Activated CD8-positive, alpha-beta memory T cell treated with anti-CD3 and anti-CD28 coated beads, Interleukin-2, amount 10 ng/mL, durations not matched to agents 7 days and 5 days (primary cell): ENCODE measurements at places on chromosomes 6 and 20.

DNA sequence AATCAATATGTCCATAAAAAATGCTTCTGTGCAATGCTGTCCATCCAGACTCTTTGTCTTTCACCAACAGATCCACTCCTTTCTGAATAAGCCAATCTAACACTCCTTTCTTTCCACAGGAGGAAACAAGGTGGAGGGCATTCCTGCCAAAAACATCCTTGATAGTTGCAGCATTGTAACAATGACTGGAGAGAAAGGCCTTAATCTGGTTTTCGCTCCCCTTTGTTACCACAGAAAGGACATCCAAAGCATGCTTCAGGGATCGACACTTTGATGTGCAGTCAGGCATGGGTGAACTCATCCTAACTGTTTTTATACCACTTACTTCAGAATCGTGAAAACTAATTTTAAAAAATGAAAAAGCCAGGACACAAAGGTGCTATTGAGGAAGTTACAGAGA is 7.4 kb downstream of the IBTK start:
- no peak for DNase-seq

DNA sequence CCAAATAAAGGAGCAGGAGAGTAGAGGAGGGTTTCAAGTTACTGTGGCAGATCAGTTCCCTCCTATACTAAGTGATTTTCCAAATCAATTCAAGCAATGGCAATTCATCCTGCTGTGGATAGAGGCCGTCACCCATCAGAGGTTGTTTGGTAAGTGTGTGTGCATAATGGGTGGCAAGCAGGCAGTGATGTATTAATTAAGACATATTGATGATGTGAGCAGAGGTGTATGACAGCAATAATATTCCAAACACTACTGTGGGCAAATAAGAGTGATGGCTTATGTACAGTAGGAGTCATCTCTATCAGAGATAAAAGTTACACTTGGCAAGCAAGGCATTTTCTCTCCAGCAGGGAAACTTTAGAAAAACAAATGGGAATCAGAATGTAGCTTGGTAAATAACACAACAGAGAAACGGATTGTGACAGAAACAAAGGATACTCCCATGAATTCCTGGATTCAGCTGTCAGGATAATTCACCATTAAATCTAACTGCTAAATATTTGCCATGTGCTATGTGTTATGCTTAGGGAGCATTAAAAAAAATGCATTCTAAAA is 196.3 kb downstream of the KHDC1L start:
- no peak for DNase-seq

- DNase-seq: no peak
Observed at GRCh38 chr20:17726902-17727301, 27.1 kb downstream of the BANF2 start.

GRCh38 chr6:156616495-156616894 is 160.7 kb upstream of the ARID1B start:
- DNase-seq: no peak

- peak; percentile 62 for DNase-seq
Observed at GRCh38 chr6:107670792-107671199, 153.3 kb downstream of the SCML4 start.

GRCh38 chr6:28206928-28207509 is 18.1 kb upstream of the ZSCAN9 start:
- no peak for DNase-seq

GRCh38 chr20:13873831-13874230 is 89.0 kb downstream of the NDUFAF5 start:
- DNase-seq: no peak
